ENCODE measurements at places on chromosomes 12 and 14. TPM values are rescaled to one million over a fixed set of nuclear protein-coding genes. Genes with fewer than 3 reads are reported as not detected.

Gene NXPH4
- 10.7 TPM for total RNA-seq

Gene BCL2L14
- total RNA-seq, result not detected

Gene OR10P1
- total RNA-seq, result not detected

Gene DEPDC4
- 3.3 TPM for total RNA-seq

Gene LALBA
- total RNA-seq, result not detected

Gene ADAMTS20
- 0.09 TPM for total RNA-seq

Gene SERPINA6
- 0.26 TPM for total RNA-seq

Gene PTHLH
- total RNA-seq, result 3.1 TPM

Gene AQP6
- 0.17 TPM for total RNA-seq

Gene KCNA5
- not detected for total RNA-seq

Gene TAS2R8
- total RNA-seq, result not detected

Gene ABCD4
- 26.2 TPM for total RNA-seq

Gene GZMH
- not detected for total RNA-seq

Gene ERBB3
- total RNA-seq, result 1.1 TPM

Gene MEG3
- 0.69 TPM for total RNA-seq

Gene TAS2R20
- total RNA-seq, result 1.8 TPM

Gene TUNAR
- total RNA-seq, result not detected

Gene IGFBP6
- 54.9 TPM for total RNA-seq

Gene PLEKHH1
- total RNA-seq, result 12.5 TPM

Gene NTS
- total RNA-seq, result 0.40 TPM

Gene RPL10L
- not detected for total RNA-seq

Gene IAPP
- total RNA-seq, result not detected

Gene SLC6A12
- not detected for total RNA-seq

Gene ST8SIA1
- not detected for total RNA-seq

Gene EXOC3L4
- total RNA-seq, result 1.8 TPM

Gene PRIM1
- 34.1 TPM for total RNA-seq

Data from NCI-H460 (cell line).